ENCODE measurements at places on chromosomes 4 and X.

DNA sequence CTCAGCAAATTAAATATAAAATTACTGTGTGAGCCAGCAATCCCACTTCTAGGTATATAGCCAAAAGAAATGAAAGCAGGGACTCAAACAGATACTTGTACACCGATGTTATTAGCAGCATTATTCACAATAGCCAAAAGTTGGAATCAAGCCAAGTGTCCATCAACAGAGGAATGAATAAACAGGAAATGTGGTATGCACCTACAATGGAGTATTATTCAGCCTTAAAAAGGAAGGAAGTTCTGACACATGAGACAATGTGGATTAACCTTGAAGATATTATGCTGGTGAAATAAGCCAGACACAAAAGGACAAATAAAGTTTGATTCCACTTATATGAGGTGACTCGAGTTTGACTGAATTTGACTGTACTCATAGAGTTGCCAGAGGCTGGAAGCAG, 108.3 kb upstream of the DUSP21 start:
- no peak for DNase-seq

GRCh38 chr4:109094056-109094455, 208.4 kb downstream of the COL25A1 start:
- DNase-seq, result no peak

DNA sequence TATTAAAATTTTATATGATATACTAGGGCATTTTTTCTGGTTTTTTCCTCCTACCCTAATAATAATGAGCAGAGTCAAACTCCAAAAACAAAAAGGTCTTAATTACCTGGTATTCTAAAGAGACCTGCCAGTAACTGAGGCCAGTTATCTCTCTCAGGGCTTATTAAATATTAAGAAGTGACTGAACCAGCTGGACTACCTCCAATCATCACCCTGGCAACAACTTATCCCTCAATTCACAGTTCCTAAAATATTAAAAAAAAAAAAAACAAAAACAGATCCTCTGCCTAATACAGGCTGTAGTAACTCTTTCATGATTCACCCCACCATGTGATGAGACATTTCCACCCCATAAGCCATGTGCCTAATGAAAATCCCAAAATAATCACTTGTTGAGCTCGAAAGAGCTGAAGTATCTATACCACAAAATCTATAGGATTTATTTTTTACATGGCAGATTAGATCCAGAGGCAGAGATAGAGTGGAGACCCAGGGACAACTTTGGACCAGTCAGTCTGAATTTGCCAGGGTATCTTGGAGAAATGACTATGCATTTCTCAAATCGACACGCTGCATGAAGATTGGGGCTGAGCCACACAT, 698.0 kb downstream of the FAT4 start:
- no peak for DNase-seq

GRCh38 chr4:48124870-48125269, 9.2 kb downstream of the TXK start:
- no peak for DNase-seq

GRCh38 chrX:69424161-69424560, 80.0 kb upstream of the NALF2 start:
- DNase-seq, result no peak

DNA sequence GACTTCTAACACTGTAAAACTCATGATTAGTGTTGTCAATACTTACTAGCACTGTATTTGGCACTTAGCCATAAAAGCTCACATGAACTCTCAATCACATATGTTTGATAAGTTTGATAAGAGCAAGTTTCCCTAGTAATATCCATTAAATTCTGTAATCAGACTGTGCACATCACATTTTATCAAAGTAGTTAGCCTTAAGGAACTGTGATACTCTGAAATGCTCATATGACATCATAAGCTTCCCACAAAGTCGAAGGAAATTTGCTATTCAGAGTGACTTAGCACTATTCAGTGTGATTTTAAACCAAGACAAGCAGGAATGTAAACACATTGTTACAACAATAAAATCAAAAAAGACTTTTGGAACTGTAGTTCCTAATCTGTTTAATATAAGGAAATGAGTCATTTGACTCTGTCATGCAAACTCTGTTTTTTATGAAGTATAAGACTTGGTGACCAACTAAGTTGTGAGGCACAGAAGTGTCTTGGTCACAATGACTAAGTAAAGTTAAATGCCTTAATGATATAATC, 6.7 kb downstream of the SLC7A11 start:
- DNase-seq, result peak; percentile 78

GRCh38 chrX:68043713-68044438, 389.4 kb downstream of the OPHN1 start:
- no peak for DNase-seq

DNA sequence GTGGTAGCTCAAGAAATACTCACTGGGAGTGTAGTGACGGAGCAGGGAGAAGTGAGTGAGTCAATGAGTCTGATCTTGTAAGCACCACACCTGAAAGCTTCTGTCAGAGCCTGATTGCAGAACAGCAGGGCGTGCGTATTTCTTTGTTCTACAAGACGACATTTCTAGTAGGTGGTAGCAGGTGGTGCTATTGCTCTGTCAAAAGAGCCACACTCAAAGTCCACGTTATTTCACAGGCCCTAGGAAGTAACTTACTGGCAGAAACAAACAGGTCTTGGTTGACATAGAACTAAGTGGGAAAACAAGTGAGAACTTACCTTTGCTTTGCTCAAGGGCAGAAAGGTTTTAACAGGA, 46.4 kb upstream of the SPRY1 start:
- DNase-seq, result no peak

- no peak for DNase-seq
Measured at GRCh38 chr4:180682776-180683175, 1560.4 kb upstream of the TENM3 start.

GRCh38 chrX:18640686-18641085, 31.2 kb downstream of the RS1 start:
- no peak for DNase-seq

DNA sequence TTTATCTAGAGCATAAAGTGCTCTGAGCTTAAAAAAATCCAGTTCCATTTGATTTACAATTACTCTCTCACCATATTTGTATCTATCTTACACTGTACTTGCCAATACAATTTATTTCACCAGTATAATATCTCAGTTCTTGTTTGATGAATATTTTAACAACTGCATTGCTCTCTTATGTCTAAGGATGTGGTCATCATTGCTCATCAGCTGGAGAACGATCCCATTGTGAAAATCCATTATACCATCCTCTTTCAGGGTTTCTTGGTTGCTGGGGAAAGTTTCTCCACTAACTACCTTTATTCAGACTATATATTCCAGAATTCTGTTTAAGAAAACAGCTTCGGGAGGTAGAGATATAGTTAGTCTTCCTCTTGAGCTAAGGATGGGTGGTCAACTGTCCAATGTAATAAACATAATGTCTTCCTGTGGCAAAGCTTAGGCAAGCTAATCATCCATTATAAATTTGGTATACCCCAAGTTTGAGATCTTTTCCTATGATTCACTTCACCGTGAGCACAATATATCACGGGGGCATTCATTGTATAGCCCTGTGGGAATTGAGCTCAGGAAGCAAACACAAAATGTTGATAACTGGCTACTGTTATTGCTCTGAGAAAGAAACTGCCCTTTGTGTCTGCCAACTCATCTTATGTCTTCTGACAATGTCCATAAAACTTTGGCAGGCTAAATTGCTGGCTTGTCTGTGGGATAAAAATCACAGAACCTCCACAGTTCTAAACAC, 2361.9 kb downstream of the ARAP2 start:
- DNase-seq, result no peak

DNA sequence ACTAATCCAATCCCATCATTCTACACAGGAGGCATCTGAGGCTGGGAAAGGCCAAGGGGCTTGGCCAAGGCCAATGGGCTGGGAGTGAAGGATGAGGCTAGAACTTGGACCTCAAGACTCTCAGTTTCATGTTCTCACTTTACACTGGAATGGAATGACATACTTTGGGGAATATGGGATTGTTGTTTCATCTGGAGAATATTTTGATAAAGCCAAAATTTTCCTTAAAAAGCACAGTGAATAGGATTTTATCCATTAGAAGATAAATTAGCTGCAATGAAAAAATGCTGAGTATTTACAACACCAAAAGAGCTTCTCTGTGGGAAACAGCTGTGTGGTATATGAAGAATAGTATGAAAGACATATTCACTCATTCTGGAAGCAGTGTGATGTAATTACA, 29.3 kb downstream of the SMIM20 start:
- DNase-seq, result peak; percentile 19

GRCh38 chr4:76208005-76208765, 5.4 kb downstream of the SCARB2 start:
- no peak for DNase-seq

GRCh38 chrX:132023896-132024386, 839 bp downstream of the STK26 start:
- no peak for DNase-seq

- DNase-seq, result no peak
Measured at GRCh38 chrX:71954458-71954857, 43.8 kb downstream of the NHSL2 start.

DNA sequence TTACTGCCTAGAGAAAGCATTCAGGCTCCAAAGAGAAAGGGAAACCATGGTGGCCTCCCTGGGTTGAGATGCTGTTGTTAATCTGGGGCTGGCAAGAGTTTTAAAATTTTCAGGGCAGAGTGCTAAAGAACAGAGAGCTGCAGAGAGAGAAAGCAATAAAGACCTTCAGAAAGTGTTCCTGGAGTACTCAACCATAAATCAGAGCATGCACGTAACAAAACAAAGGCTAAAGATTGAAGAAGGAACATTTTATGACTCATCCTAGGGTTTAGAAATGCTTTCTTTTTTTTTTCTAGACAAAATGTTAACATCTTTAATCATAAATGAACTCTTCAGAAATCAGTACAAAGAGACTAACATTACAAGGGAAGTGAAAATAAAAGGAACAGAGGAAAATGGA, 562.3 kb upstream of the NDST4 start:
- no peak for DNase-seq

- peak; percentile 4 for DNase-seq
Measured at GRCh38 chr4:79241846-79242245, 84.0 kb downstream of the NAA11 start.

GRCh38 chrX:152904151-152905080, 6.5 kb downstream of the ZNF185 start:
- peak; percentile 16 for DNase-seq

GRCh38 chr4:4762909-4763821, 96.3 kb upstream of the MSX1 start:
- no peak for DNase-seq

DNA sequence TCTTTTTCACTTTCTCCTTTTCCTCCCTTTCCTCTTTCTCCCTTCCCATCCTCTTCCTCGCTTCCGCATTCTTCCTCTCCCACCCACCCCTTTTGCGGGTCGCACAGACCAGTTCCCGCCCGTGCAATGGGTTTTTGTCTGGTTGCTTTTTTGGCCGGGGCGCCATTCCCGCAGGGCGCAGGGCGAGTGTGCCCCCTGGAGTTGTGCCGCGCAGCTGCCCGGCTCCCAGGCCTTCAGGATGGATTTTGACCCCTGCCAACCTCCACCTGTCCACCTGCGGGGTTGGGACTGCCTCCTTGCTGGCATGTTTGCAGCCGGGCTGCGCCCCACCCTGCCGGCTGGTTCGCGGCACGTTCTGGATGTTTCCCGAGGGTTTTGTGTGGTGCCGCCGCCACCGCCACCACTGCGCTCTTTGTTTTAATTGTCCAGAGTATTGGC, 578 bp upstream of the SEL1L3 start:
- no peak for DNase-seq

DNA sequence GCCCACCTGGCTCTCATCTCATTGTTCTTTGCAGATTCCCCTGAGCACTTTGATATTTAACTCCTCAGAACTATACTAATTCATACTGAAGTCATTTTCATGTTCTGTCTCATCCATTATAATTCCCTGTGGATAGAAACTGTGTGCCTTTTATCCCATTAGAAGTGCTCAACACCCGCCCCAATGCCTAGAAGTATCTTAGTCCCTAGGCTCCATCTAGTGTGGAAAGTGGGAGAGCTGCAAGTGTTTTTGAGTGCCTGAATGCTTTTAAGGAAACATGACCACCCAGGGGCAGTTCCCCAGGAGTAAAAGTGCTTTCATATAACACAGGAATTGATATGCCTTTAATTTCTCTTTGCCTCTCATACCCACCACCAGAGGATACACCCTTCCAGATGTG, 117.0 kb downstream of the CHRDL1 start:
- no peak for DNase-seq

- DNase-seq, result no peak
Measured at GRCh38 chr4:138611721-138612120, 369.6 kb upstream of the SLC7A11 start.

GRCh38 chr4:101584306-101584705, 206.2 kb upstream of the BANK1 start:
- no peak for DNase-seq

GRCh38 chr4:177699365-177700213, 257.4 kb upstream of the AGA start:
- DNase-seq, result no peak

GRCh38 chr4:123893011-123893981, 496.7 kb downstream of the SPRY1 start:
- peak; percentile 4 for DNase-seq

DNA sequence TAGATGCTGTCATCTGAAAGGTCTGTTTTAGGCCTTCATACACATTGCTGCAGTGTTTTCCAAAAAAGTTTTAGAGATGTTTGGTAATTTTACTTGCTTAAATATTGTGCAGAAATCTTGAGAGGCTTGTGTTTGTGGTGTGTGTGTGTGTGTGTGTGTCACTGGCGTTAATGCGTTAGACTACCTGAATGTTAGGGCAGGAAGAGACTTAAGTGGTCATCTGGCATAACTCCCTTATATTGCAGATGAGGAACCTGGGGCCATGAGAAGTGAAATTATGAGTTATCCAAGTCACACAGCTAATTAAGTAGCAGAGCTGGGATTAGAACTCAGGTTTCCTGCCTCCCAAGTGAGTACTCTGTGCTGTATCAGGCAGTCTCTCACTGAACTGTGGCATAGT, 1.4 kb downstream of the LSM6 start:
- no peak for DNase-seq

DNA sequence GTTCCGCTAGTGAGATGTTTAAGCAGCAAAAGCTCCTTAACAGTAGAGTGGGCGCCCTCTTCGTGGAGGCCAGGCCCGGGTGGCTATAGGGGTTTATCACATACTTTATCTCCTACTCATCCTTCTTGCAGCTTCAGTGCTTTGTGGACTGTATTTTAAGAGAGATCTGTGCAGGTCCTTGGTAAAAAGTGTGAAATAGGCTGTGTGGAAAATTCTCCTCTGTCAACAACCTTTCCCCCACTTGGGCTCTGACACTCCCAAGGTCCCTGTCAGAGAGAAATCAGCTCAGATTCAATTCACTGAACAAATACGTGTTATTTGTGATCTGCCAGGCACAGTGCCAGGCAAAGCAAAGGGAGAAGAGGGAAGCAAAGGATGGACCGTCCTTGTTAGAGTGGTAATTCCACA, 214.3 kb upstream of the PPARGC1A start:
- DNase-seq, result peak; percentile 17

- no peak for DNase-seq
Measured at GRCh38 chrX:53093177-53093655, 726 bp upstream of the KANTR start.

Measured in AG04449 (cell line).